SK-MEL-5 (cell line): ENCODE measurements at places on chromosomes 1 and 21. TPM values are rescaled to one million over a fixed set of nuclear protein-coding genes. Genes with fewer than 3 reads are reported as not detected.

The TFF2 gene
- not detected in 2 replicates for total RNA-seq

The PRAMEF15 gene
- total RNA-seq = not detected in 2 replicates

- no peak for DNase-seq
Observed at GRCh38 chr1:8597455-8597854, 220.0 kb downstream of the RERE start.

The TCP10L gene
- total RNA-seq = 0.53 TPM in 1 of 2 replicates, not detected in the other

- no peak for DNase-seq
Observed at GRCh38 chr1:32764826-32765569, 52.2 kb downstream of the YARS1 start.

The SLC1A7 gene
- not detected in 2 replicates for total RNA-seq

DNA sequence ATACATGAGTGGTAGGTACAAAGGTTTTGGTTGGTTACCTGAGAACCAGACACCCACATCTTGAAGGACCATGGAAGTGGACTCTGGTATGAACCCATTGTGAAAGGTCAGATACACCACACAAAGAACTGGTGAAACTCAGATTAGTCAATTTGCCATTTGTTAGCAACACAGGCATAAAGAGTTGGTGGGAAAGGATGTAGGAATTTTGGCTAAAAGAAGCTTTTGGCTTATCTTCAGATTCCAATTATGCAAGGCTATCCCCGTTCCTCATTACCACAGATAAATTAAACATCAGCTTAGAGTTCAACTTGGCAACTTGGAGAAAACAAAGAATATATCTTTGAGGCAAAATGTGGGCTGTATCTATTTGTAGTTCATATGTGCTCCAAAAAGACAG lies 87.0 kb upstream of the IRF2BP2 start:
- no peak for DNase-seq

- no peak for DNase-seq
Observed at GRCh38 chr1:99646868-99647267, 955 bp downstream of the PALMD start.

- no peak for DNase-seq
Observed at GRCh38 chr21:45335761-45336534, 48.3 kb upstream of the POFUT2 start.

GRCh38 chr1:24018611-24019580 lies 38.8 kb upstream of the SRSF10 start:
- peak; percentile 75 for DNase-seq

- peak; percentile 76 for DNase-seq
Observed at GRCh38 chr1:240691909-240692705, 80.2 kb upstream of the GREM2 start.

The HRNR gene
- not detected in 2 replicates for total RNA-seq

DNA sequence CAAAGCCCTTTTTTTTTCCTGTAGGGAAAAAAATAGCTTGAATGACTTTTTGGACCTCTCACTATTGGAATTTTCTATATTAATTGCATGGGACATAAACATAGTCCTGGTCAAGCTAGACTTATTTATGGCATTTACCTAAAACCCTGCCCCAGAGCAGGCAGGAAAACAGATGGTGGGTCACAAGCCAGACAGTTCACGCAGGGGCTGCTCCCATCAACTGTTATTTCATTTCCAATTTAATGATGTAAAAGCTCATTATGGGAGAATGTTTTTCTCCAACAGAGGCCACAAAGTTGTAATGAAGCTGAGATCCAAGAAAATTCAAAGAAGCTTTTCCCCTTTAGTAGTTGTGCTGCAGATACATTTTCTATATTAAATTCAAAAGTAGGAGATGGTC lies 99.2 kb downstream of the SGIP1 start:
- no peak for DNase-seq

The ADAMTSL4 gene
- total RNA-seq = 0.27 and 0.48 TPM in 2 replicates

DNA sequence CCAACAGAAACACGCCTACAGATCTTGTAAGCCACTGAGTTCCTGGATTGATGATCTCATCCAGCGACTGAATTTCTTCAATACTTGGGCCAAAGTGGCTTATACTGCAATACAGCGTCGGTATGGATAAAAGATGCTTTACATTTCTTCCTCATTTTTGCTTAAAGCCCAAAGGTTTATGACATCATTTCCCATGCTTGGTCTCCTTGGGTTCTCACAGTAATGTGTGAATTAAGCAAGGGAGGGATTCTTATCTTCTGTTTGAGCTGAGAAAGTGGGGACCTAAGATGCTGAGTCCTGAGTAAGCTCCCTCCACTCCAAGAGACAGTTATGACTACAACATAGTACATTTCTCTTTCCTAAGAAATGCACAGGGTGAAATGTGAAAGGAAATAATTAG lies 39.5 kb downstream of the LBR start:
- no peak for DNase-seq

- peak; percentile 84 for DNase-seq
Observed at GRCh38 chr1:212457740-212458338, 25.1 kb downstream of the NENF start.

- no peak for DNase-seq
Observed at GRCh38 chr1:171252482-171252881, 4.2 kb downstream of the FMO1 start.

- DNase-seq = no peak
Observed at GRCh38 chr1:238898856-238899255, 487.5 kb upstream of the CHRM3 start.

The GCSAML gene
- 0.32 and 0.43 TPM in 2 replicates for total RNA-seq

The OLIG2 gene
- total RNA-seq = 24.4 and 25.8 TPM in 2 replicates

GRCh38 chr1:209672705-209673630 lies 2.2 kb upstream of the G0S2 start:
- DNase-seq = no peak

The LCE6A gene
- total RNA-seq = not detected in 2 replicates

The DNASE2B gene
- 0.18 TPM in 1 of 2 replicates, not detected in the other for total RNA-seq

DNA sequence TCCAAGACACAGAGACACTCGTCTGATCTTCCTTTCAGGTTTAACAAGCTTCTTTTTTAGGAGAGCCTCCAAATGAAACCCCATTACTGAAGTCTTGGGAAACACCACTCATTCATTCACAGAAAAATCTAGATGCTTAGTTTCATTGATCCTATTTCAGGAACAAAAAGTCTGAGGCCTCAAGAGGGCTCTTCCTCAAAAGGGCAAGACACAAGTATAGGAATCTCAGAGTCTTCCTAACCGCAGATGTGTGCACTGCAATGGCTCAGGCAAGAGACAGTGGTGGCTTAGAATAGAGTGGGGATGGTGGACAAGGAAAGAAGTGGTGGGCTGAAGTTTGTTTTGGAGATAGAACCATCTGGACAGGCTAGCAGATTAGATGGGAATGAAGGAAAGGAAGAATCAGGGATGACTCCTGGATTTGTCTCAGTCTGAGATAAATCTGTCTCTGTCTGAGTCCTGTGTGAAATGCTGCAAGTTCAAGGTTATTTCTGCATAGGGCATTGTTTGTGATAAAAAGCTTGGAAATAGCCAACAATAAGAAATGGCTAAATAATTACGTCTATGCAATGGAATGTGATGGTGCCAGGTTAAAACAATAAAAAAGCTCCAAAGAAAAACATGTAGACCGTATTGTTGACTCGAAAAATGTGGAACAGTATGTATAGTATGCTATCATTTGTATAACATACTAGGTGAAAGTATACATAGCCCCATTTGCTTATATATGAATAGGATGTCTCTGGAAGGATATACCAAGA lies 8.9 kb upstream of the CTSE start:
- no peak for DNase-seq

DNA sequence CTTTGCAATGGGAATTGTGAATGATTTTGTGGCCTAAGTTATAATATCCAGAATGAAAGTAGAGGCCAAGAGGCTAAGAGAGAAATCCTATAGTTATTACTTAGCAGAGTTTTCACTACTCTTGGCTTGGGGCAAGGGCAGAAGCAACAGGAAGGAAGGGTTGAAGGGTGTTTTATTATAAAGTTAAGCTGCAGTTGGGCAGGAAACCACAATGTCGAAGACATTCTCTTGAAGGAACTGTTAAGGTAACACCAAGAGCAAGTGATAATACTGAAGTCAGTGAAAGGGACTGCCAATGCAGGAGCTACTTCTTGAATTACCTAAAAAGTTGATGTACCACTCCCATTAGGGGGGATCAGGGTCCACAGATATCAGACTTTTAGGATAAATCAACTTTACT lies 8.3 kb downstream of the XCL2 start:
- no peak for DNase-seq

The OR2T35 gene
- total RNA-seq = not detected in 2 replicates
